ENCODE measurements at places on chromosomes 16 and 17. TPM values are rescaled to one million over a fixed set of nuclear protein-coding genes. Genes with fewer than 3 reads are reported as not detected.
A peak's percentile ranks its signal among the peaks of the same experiment; 100 is the strongest.

GRCh38 chr16:57578521-57579360, 36.3 kb downstream of the ADGRG5 start:
- no peak overlapping the region for H3K4me3 ChIP-seq
- H3K27ac ChIP-seq: peak overlapping the region; percentile 2
- peaks cover 30% of the 10 kb centered on the region for H3K4me1 ChIP-seq
- H3K27me3 ChIP-seq: no peaks in the 10 kb centered on the region
- no peaks in the 10 kb centered on the region for H3K36me3 ChIP-seq
- no peak for DNase-seq

GRCh38 chr16:660132-660458, 7.8 kb upstream of the RHOT2 start:
- no peaks in the 10 kb centered on the region for H3K27me3 ChIP-seq
- H3K27ac ChIP-seq: no peak overlapping the region
- H3K4me3 ChIP-seq: no peak overlapping the region

The RASD1 gene
- 0.86 TPM for total RNA-seq

DNA sequence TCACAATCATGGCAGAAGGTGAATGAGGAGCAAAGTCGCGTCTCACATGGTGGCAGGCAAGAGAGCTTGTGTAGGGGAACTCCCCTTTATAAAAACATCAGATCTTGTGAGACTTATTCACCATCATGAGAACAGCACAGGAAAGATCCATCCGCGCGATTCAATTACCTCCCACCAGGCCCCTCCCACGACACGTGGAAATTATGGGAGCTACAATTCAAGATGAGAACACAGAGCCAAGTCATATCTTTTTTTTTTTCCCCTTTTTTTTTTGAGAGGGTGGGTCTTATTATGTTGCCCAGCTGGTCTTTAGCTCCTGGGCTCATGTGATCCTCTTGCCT, 60.0 kb downstream of the RPTOR start:
- H3K27me3 ChIP-seq: no peaks in the 10 kb centered on the region
- DNase-seq: no peak

The MAPT gene
- total RNA-seq: 1.9 TPM

The CREBBP gene
- total RNA-seq: 133 TPM

GRCh38 chr16:13904179-13904691, 15.7 kb upstream of the ERCC4 start:
- no peaks in the 10 kb centered on the region for H3K4me1 ChIP-seq
- H3K27me3 ChIP-seq: no peaks in the 10 kb centered on the region
- H3K27ac ChIP-seq: no peak overlapping the region
- H3K4me3 ChIP-seq: no peak overlapping the region
- DNase-seq: no peak

The TBC1D28 gene
- not detected for total RNA-seq

GRCh38 chr17:74217888-74218287, 4.5 kb downstream of the TTYH2 start:
- peaks cover 25% of the 10 kb centered on the region for H3K4me1 ChIP-seq
- H3K4me3 ChIP-seq: no peak overlapping the region
- H3K27ac ChIP-seq: no peak overlapping the region
- peaks cover 4% of the 10 kb centered on the region for H3K36me3 ChIP-seq
- DNase-seq: no peak
- no peaks in the 10 kb centered on the region for H3K27me3 ChIP-seq

GRCh38 chr16:85616607-85617321, 3.6 kb downstream of the GSE1 start:
- DNase-seq: no peak
- H3K36me3 ChIP-seq: no peaks in the 10 kb centered on the region
- no peak overlapping the region for H3K27ac ChIP-seq
- H3K4me3 ChIP-seq: no peak overlapping the region
- no peaks in the 10 kb centered on the region for H3K27me3 ChIP-seq

DNA sequence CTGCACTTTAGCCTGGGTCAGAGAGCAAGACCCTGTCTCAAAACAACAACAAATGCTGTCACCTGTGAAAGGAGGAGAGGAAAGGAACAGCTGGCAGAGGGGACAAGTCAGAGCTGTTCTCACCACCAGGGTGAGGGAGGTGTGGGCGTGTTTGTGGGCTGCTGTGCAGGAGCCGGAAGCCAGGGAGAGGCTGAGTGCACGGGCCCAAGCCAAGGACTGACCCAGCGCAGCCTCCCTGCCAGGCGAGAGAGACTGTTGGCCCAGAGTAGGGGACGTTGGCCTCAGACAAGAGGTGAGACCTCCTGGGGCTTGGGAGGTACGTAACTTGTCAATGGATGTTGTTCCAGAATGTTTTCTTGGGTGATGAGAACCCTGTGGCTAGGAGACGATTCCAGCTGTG, 10.7 kb downstream of the SPNS2 start:
- H3K4me3 ChIP-seq: no peak overlapping the region
- H3K27ac ChIP-seq: no peak overlapping the region
- H3K27me3 ChIP-seq: no peaks in the 10 kb centered on the region

DNA sequence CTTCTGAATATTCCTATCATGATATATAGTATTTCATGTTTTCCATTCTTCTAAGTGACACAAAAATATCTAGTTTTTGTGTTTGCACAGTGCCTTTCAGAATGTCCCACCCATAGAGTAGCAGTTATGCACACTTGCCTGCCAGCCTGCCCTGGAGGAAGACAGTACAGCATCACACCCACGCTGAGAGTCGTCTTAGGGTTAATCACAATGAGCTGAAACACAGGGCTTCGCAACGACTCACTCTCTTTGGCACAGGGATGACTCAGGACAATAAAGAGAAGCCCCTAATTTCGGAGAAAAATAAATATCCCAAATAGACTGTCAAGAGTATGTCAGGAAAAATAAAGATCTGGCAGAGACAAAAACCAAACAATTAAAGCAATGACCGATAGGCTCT, 11.6 kb upstream of the NDUFAB1 start:
- no peak overlapping the region for H3K4me3 ChIP-seq
- H3K4me1 ChIP-seq: no peaks in the 10 kb centered on the region
- peaks cover 14% of the 10 kb centered on the region for H3K36me3 ChIP-seq
- no peak for DNase-seq

GRCh38 chr17:49859991-49860953, 12.4 kb upstream of the TAC4 start:
- no peaks in the 10 kb centered on the region for H3K36me3 ChIP-seq
- H3K27ac ChIP-seq: no peak overlapping the region
- H3K4me3 ChIP-seq: no peak overlapping the region
- H3K27me3 ChIP-seq: no peaks in the 10 kb centered on the region

GRCh38 chr16:10537946-10538345, 42.5 kb downstream of the EMP2 start:
- H3K27me3 ChIP-seq: no peaks in the 10 kb centered on the region
- no peak overlapping the region for H3K27ac ChIP-seq
- no peak for DNase-seq
- no peak overlapping the region for H3K4me3 ChIP-seq
- no peaks in the 10 kb centered on the region for H3K36me3 ChIP-seq

The TMIGD1 gene
- total RNA-seq: not detected

The ARL5C gene
- total RNA-seq: not detected

DNA sequence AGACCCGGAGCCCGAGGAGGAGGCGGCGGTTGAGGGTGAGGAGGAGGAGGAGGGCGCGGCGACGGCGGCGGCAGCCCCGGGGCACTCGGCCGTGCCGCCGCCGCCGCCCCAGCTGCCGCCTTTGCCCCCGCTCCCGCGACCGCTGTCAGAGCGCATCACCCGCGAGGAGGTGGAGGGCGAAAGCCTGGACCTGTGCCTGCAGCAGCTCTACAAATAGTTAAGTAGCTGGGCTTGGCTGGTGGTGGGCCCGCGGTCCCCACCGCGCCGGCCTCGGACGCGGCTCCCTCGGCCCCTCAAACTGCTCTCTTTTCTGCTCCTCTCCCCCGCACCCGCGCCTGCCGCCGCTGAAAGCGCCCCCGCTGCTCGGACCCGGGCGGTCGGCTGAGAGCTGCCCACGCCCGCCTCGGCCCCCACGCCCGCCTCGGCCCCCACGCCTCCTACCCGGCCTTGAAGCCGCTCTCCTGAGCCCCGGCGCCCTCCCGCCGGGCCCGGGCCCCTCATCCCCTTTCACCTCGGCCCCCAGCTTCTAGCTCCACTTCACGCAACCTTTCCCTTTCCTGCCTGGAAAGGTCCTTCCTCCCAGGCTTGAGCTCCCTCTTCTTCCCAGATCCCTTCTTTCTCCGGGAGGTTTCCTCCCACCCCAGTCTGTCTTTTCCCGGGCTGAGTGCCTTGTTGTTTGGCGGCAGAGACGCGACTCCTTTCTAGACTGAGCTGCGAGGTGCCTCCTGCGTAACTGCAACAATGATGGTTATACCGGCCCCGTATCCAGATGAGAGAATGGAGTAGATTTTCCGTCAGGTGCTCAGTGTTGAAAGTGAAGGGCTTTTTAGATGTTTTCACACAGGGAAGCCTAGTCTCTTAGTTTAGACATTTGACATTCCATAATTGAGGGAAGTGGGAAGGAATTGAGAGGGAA, 850 bp downstream of the PPM1E start:
- peak overlapping the region; percentile 63 for H3K4me3 ChIP-seq
- no peaks in the 10 kb centered on the region for H3K36me3 ChIP-seq
- DNase-seq: no peak
- no peak overlapping the region for H3K27ac ChIP-seq

- DNase-seq: no peak
- H3K36me3 ChIP-seq: no peaks in the 10 kb centered on the region
- H3K4me3 ChIP-seq: no peak overlapping the region
- H3K4me1 ChIP-seq: peaks cover 58% of the 10 kb centered on the region
Measured at GRCh38 chr17:30382345-30382744, 3.6 kb downstream of the CPD start.

GRCh38 chr17:3528880-3529511, 28.6 kb downstream of the TRPV3 start:
- no peak overlapping the region for H3K27ac ChIP-seq
- no peaks in the 10 kb centered on the region for H3K36me3 ChIP-seq
- DNase-seq: no peak
- H3K27me3 ChIP-seq: no peaks in the 10 kb centered on the region

DNA sequence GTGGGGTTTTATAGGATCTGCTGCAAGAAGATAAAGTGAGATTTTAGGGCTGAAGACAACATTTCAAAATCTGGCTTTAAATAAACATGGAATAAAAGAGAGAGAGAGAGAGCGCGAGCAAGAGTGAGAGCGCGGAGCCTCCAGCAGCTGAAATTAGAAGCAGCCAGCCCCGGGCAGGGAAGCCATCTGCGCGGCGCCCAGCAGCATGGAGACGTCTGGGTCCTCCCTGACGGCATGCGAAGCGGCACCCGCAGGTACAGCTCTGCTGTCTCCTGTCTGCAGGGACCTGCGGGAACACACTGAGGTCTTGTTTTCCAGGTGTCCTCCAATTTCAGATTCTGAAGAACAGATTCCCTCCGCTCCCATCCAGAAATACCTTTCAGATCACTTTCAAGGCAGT, 7.9 kb upstream of the BAIAP2 start:
- H3K4me1 ChIP-seq: peaks cover 8% of the 10 kb centered on the region
- no peak for DNase-seq
- H3K27me3 ChIP-seq: no peaks in the 10 kb centered on the region
- H3K36me3 ChIP-seq: no peaks in the 10 kb centered on the region

DNA sequence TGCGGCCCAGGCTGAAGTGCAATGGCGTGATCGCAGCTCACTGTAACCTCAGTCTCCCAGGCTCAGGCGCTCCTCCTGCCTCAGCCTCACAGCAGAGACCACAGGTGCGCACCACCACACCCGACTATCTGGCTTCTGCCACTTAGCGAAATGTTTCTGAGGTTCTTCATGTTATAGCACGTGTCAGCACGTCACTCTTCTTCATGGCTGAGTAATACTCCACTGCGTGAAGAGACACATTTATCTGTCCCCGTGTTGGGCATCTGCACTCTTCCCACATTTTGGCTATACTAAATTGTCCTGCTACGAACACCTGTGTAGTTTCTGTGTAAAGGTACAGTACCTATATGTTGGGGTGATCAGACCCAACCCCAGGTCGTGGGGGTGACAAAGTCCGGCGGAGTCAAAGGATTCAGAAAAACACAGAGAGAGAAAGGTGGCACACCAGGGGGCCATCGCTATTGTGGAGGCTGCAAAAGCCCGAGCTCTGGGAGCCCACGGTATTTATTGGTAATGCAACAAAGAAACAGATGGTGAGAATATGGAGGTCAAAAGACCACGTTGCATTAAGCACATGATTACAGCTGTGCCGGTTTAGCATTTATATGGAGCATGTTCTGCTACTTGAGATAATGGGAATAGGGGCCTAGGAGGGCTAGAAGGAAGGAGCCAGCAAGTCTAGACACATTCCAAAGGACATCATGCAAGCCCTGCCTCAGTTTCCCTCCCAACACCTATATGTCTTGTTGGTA, 851 bp upstream of the DPEP1 start:
- peaks cover 7% of the 10 kb centered on the region for H3K4me1 ChIP-seq
- no peaks in the 10 kb centered on the region for H3K36me3 ChIP-seq
- no peak overlapping the region for H3K4me3 ChIP-seq
- no peak for DNase-seq
- H3K27me3 ChIP-seq: no peaks in the 10 kb centered on the region

GRCh38 chr17:4006165-4006589, 41.9 kb upstream of the ATP2A3 start:
- H3K36me3 ChIP-seq: peaks cover 37% of the 10 kb centered on the region
- H3K27ac ChIP-seq: no peak overlapping the region
- H3K4me3 ChIP-seq: no peak overlapping the region
- H3K4me1 ChIP-seq: peaks cover 8% of the 10 kb centered on the region
- no peak for DNase-seq

DNA sequence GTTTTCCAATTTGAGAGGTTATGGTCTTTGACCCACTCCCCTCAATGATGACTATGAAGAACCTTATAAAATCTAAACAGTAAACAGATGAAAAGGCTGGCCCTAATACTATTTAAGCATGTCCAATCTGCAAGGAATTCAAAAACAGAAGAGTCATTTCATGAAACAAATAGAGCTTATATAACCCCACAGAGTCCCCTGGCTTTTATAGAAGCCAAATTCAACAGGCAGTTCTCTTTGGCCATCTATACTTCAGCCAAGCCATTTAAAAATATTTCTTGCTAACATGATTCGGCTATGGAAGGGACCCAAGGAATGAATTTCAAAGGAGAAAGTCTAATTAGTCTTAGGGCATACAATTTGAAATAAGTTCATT, 43.4 kb downstream of the SPOP start:
- no peaks in the 10 kb centered on the region for H3K27me3 ChIP-seq
- no peak overlapping the region for H3K27ac ChIP-seq
- peaks cover 11% of the 10 kb centered on the region for H3K4me1 ChIP-seq
- H3K36me3 ChIP-seq: peaks cover 5% of the 10 kb centered on the region

The GPRC5C gene
- not detected for total RNA-seq

DNA sequence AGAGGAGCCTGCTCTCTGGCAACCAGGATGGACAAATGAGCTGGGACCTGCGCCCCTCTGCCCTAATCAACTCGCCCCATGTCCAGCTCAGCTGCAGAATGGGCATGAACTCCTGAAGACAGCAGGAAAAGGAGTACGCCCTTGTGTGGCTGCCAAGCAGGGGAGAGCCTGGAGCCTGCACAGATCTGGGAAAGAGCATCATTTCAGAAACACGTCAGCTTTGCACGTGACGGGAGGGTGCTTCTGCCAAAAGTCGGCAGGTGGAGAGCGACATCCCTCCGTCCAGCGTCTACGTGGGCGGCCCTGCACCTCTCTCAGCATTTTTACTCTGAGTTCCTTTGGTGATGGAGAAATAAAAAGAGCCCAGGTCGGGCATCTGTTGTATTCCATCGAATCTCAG, 18.5 kb downstream of the NME3 start:
- H3K4me3 ChIP-seq: no peak overlapping the region
- peaks cover 33% of the 10 kb centered on the region for H3K36me3 ChIP-seq
- H3K27me3 ChIP-seq: no peaks in the 10 kb centered on the region
- H3K27ac ChIP-seq: no peak overlapping the region
